ENCODE measurements at places on chromosomes 6 and 20.
A peak's percentile ranks its signal among the peaks of the same experiment; 100 is the strongest.

GRCh38 chr6:39490108-39490507, 167.6 kb upstream of the KCNK16 start:
- no peak for DNase-seq

DNA sequence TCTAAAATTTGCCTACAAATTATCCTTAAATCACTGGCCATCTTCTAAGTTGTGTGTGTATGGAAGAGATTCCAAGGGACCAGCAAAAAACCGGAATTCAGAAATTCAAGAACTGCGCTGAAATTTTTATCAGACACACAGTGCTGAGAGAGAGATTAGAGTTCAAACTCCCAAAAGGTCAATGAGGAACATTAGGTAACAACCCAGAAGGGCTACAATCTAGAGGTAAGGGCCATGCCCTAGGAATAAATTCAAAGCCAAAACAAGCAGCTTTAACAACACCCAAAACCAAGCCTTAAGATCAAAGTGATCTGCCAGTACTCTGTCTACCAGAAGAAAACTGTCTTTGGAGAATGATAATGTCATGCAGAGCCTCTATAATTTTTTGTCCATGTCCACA, 17.8 kb downstream of the SRSF12 start:
- no peak for DNase-seq

- no peak for DNase-seq
Observed at GRCh38 chr6:63904650-63905248, 269.1 kb downstream of the PHF3 start.

GRCh38 chr6:144335311-144335861, 50.3 kb downstream of the UTRN start:
- DNase-seq, result no peak

DNA sequence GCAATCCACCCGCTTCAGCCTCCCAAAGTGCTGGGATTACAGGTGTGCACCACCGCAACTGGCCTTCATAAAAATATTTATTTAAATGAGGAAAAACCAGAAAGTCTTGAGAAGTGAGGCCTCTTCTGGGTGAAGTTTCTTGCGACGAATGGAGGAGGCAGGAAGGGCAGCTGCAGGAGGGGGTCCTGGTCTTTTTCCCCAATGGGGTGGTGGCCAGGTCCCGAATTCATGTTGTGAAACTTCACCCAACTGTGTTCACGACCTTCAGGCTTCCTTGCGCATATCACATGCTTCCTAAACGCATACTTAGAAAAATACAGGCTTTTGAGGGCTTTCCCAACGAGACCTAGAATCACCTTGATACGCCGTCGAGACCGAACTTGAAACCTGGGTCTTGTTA, 145.1 kb downstream of the CDH4 start:
- DNase-seq, result no peak

DNA sequence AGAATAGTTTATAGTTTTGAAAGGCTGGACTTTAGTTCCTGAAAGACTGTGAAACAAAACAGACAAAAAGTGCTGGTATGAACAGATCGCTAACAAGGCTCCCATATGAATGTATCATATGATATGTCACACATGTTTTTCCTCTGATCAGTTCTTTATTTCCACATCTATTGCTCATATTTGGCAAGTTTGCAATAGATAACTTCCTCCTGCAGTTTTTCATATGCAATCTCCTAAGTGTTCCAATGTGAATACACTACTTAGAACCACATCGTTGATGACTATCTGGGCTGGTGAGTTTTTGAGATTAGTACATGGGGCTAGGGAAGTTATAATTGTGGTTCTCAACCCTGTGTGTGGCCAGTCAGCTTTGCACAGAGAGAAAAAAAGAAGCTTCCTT, 23.1 kb downstream of the CRYBG1 start:
- no peak for DNase-seq

- DNase-seq, result peak; percentile 85
Observed at GRCh38 chr20:2663887-2664719, at the start of gene IDH3B. TSS of gene IDH3B (minus strand) at chr20:2664216. CDS start at chr20:2664188, 28 bp downstream.

DNA sequence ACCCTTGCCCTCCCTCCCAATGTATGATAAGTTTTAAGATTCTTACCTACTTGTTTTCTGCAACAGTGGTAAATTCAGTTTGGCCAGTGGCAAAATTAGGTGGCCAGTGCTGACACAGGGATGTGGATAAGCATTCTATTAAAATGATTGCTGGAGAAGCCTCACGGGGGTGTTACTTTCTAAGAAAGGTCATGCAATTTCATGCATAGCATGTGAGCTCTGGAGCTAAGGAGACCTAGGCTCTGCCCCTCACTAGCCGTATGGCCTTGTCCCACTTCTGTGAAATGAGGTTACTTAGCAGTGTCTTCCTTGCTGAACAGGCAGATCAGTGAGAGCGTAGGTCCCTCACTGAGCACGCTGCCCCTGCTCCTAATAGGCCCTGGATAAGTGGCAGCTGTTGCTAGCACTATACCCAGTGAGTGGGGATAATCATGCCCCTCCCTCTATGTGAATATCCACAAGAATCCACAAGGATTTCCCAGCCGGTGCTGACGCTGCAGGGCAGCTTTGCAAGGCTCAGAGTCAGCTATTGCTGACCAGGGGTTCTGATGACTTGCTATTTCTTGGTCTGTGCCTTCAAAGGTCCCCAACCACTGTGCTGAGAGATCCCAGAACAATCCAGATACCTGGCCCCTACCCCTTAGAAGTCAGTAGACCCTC, 86.5 kb upstream of the MRPS10 start:
- DNase-seq, result no peak

DNA sequence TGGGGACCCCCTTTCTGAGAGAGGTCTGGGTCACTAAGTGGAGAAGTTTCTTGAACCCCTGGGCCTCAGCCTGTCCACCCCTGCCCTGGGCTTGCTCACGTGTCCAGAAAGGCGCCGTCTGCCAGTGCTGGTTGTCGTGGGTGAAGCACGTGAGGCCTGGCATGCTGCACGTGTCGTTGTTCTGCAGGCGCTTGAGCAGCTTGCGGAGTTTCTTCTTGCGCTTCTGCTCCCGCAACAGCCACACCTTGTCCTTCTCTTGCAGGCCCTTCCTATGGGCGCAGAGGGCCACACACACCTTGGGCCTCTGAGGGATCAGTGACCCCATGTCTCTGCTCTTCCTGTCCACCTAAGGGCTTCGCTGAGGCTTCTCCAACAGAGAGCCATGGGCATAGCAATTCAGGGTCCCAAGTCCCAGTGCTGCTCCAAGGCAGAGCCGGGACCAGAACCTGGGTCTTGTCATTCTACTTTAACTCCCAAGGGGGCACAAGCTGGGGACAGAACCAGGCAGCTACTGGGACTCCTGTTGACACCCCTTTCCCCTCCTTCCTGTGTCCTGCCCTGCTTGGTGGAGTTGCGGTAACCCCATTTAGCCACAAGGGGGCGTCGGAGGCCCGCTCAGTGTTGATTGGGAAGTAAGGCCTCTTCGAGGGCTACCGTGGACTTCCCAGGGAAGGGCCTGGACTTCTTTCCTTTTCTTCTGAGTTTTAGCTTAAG, 121.8 kb downstream of the SULF2 start:
- peak; percentile 34 for DNase-seq

DNA sequence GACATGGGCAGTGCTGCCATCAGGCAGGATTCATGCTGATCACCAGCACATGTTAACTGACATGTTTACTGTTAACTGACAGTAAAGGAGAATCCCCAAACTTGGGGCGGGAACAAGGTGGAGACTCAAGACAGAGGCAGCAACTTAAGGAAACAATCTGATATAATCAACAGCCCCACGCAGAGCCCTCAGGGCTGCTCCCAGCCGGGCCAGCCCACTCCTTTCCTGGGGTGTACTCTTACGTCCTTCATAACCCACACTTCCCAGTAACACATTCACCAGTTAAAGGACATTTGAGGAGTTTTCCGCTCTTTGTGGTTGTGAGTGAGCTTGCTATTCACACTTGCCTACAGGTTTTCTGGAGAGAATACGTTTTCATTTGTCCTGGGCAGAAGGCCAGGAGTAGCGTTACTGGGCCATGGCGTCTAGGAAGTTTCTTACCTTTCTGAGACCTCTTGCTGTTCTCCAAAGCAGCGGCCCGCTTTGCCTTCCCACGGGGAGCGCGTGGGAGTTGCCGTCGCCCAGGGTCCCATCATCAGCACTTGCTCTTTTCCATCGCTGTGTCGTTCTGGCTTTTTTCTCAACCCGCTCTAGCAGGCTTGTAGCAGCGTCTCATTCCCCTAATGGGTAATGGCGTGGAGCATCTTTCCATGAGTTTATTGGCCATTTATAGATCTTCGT, 56.4 kb downstream of the FOXF2 start:
- no peak for DNase-seq

GRCh38 chr20:32199006-32199405, 8.5 kb downstream of the PLAGL2 start:
- DNase-seq, result no peak

DNA sequence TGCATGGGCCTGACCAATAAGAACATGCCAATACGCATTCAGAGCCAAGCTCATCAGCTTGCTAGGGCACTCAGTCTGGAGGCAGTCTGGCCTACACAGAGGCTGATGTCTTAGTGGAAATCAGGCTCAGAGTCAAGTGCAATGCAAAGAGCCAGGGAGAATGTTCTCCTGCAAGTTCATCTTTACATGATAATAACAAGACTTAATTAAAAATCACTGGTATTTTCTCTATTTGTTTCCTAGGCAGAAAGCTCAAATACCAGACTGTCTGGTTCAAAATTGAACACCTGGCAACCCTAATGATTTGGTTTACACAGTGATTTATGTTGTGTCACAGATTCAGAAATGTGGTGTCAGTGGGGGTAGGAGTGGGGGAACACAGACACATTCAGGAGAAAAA, 689.3 kb upstream of the FLRT3 start:
- no peak for DNase-seq

DNA sequence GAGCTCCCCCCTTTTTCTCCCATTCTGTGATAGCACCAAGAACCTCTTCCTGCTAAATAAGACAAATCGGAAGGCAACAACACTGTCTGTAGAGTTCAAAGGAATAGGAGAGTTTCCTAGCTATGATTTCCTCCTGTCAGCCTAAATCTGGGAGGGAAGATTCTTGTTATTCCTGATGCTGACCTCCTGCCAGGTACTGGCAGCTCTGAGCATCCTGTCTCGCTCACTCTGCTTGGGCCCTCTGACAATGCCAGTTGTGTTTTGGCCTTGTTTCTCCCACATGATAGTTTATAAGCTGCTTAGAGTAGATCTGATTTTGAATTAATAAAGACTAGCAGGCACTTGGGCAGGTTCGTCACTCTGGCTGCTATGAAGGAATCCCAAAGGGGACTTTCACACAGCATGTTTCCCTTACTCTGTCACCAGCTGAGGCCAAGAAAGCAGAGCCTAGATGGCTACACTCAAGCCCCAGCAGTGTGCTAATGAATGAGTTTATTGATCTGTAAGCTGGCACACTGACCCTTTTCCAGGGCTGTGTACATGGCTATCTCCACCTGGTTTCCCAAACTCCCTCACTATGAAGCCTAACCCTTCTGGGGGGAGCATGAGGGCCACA, 52.3 kb downstream of the UQCC1 start:
- DNase-seq, result no peak

DNA sequence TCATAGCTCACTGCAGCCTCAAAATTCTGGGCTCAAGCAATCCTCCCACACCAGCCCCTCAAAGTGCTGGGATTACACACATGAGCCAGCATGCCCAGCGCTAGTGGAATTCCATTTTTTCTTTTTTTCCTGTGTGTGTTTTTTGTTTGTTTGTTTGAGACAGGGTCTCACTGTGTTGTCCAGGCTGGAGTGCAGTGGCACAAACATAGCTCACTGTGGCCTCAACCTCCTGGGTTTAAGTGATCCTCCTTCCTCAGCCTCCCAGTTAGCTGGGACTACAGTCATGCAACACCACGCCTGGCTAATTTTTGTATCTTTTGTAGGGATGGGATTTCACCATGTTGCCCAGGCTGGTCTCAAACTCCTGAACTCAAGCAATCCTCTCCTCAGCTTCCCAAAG, 14.1 kb upstream of the PARD6B start:
- DNase-seq, result no peak

GRCh38 chr6:43833223-43833995, 63.4 kb downstream of the VEGFA start:
- DNase-seq, result no peak

DNA sequence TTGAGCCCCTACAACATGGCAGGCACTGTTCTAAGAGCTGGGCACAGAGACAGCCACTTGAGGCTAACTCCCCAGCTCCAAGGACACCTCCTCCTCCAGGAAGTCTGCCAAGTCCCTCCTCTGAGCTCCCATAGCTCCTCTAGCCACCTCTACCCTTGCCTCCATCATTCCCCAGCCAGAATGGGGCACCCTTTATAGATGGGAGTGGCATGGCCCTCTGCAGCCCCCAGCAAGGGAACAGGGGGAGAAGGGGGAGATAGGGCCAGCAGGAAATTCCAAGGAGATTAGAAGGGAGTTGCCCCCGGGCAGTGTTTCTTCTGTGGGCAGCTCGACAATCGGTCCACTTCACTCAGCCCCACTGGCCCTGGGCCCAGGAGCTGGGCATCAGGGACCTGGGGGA, 19.7 kb upstream of the TLDC2 start:
- DNase-seq, result peak; percentile 34

DNA sequence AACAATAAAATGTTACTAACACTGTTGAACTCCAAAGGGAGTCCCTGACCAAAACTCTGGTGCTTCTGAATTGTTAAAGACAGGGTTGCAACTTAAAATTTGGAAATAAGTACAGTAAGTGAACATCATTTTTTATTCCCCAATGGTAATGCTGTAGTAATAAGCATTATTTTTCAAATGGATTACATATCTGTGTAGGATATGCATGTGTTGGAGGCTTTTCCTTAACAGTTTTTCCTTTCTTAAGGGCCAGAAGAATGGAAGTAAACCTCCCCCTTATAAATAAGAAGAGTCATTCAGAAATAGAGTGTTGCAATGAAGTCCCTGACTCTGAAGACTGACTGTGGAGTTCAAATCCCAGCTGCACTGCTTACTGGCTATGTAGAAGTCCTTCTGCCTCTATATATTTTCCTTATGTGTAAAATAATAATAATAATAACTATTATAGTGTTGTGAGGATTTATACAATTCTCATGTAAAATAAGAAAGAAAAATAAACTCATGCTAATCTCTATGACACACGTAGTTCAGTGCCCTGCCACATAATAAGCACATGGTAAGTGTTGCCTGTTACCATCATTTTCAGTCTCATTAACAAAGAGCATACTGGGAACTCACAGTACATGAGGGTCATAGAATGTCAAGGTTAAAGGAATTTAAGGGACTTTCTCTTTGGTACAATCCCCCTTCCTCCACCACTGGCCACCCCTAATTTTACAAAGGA, 129.8 kb upstream of the SMLR1 start:
- no peak for DNase-seq
